ENCODE measurements at places on chromosomes 1 and 21.

DNA sequence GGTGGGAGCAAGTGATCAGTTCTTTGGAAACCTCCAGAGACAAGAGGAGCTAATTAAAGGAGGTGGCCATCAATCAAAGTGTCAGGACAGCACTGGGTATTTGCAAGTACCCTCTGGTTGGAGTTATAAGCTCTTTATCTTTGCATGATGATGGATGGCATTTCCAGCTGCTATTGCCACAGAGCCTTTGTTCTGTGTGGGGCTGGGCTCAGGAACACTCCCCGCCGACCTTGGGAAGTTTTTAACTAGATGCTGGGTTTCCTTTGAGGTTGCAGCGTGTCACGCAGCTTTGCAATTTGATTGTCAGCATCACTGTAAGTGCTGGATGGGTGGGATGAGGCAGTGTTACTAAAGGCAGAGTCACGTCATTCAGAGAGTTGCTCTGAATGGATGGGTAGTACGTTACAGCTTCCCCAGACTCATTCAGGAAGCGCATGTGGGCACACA is 68.9 kb downstream of the CNIH3 start:
- DNase-seq, result no peak

DNA sequence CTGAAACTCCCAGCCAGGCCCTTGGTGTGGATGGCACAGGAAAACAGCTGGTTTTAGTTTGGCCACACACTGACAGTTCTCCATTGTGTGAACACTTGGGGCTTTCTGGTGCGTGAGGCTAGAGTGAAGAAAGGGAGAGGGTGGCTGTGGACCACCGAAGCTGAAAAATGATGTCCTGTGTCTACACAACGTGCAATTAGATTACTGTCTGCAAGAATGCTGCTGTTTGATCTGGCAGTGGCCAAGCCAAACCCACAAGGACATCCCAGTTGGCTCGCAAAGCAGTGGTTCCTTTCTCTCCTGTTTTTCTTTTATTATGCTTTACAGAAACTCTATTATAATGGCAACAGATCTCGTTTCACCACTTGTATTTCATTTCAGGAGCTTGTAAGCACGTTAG is 58.9 kb downstream of the ERG start:
- no peak for DNase-seq

DNA sequence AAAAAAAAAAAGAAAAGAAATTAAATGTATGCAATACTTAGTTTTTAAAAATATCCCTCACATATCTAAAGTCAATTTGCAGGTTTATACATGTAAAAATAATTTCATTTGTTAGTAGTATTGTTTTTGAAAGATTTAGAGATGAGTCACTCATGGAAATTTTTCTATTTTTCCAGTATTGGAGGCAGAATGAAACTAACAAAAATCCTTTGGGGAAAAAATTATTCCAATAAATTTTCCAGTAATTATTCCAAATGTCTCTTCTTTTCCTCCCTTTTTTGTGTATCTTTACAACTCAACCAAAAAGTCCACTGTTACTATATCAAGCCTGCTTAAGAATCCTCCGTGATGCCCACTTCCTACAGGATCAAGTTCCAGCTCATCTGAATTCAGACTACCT is 29.9 kb downstream of the MPZL1 start:
- DNase-seq, result no peak

- DNase-seq, result no peak
These were observed 451.7 kb downstream of the CAMTA1 start for GRCh38 chr1:7236844-7237515.

Data from naive thymus-derived CD8-positive, alpha-beta T cell (primary cell).